ENCODE measurements at places on chromosomes 16 and 17.

GRCh38 chr16:60991886-60992285, 1044.4 kb downstream of the CDH8 start:
- DNase-seq, result no peak

DNA sequence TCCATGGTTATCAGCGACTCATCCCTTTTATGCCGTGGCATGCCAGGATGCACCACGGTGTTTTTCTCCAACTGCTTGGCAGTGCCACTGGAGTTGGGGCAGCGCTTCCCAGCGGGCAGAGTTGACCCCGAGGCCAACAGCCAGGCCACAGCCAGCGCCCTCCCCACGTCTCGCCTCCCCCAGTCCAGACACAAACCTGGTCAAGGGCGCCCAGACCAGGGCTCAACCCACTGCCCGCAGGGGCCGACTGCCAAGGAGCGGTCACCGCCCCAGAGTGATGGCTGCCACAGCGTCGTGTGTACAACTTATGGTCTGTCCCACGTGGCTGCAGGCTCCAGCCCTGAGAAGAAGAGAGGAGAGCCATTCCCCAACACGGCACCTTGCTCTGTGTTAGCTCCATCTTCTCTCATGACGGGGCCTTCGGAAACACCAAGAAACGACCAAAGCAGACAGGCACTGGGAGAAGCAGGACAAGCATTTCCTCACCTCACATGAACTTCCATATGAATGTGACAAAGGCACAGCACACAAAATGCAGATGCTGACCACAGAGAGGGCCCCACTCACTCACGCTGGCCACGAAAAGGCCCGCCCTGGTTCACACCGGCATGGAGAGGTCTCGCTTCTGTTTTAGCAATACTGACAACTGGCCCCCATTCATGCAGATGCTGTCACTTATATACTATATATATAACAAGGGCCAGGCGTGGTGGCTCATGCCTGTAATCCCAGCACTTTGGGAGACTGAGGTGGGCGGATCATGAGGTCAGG, 27.0 kb downstream of the AXIN1 start:
- no peak for DNase-seq

DNA sequence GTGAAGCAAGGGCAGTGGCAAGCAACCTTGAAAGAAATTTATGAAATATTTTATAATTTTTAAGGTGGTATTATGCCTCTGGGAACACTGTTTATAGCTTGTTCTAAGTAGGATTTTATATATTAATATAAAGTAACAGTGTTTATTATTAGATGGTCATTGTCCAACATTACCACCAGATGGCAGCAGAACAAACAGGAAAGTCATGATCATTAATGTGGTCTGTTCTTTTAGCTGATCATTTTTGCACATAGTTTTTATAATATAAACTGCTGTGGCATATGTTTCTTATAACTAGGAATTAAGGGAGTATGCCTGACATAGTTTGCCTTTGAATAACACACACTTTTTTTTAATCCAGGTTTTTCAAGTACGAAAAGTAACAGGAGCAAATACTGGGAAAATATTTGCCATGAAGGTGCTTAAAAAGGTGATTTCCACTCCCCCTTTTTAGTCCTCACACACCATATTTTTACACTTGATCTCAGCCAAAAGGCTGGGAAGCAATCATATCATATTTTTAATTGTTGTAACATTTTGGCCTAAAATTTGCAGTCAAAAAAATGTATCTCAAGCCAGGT, 21.4 kb downstream of the RPS6KB1 start:
- peak; percentile 24 for DNase-seq

DNA sequence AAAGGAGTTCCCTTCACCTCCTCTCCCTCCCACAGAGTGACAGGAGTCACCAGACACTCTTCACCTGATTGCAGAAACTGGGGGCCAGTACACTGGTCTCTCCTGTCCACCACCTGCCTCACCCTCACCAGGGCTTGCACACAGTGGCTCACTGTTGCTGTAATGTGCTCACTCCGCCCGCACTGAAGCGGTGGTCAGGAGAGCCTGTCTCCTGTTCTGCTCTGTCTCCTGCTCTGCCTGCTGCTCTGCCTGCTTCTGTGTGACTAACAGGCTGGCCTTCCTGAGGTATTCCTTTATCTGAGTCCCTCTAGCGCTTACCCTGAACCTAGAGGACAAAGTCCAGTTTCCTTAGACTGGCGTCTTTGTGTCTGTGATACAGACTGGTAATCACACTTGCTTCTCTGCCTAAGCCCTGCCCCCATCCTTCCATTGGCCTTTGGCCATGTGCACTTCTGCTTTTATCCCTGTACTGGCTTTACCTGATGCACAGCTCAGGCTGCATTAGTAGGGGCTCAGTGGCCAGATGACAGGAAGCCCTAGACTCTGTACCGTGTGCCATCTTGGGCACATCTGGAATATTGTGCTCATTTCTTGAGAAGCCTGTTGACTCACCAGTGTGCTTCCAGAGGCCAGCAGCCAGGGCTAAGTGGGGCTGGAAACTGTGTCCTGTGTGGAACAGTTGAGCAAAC, 13.3 kb downstream of the PROCA1 start:
- no peak for DNase-seq

DNA sequence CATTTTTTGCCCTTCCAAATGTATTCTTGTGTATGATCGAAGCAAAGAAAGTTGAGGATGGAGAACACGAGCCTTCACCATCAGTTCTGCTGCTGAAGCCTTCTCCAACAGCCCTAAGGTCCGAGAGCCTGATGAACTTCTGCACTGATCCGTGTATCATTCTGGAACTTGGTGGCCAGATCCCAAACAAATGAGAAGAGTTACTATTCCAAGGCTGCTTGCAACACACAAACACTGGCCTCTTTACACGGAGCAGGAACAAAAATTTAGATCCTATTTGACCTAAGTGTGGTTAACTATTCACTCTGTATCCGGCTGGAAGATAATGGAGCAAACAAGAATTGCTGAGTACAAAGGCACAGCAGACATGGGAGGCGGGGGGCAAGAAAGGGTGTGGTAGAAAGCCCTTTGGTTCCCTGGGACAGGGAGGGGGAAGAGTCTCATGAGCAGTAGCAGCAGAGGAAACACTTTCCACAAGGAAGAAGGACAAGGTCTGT, 282.9 kb downstream of the SOX9 start:
- no peak for DNase-seq

DNA sequence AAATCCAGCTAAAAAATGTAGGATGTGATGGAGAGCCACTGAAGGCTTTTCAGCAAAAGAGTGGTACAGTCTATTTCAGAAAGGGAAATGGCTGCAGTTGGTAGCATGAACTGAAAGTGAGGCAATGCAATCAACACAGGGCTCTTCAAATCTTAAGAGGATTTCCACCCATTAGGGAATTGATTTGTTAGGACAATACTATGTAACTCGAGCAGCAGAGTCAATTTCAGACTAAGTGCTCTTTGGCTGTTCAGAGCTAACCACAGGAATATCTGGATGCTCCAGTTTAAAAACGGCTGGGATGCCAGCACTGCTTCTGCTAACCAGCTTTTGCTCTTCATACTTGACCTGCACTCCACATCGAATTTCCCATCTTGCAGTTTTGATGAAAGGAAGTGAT, 24.6 kb downstream of the CACNG1 start:
- no peak for DNase-seq

GRCh38 chr16:15811481-15812400, 45.1 kb downstream of the MYH11 start:
- no peak for DNase-seq

Measured in NCI-H748 treated with DMSO at 0.1 percent for 48 hours (cell line).